Stimulated activated CD8-positive, alpha-beta memory T cell treated with anti-CD3 and anti-CD28 coated beads, Interleukin-7, amount 100 ng/mL, for 48 hours (primary cell): ENCODE measurements at places on chromosomes 5 and 9.

DNA sequence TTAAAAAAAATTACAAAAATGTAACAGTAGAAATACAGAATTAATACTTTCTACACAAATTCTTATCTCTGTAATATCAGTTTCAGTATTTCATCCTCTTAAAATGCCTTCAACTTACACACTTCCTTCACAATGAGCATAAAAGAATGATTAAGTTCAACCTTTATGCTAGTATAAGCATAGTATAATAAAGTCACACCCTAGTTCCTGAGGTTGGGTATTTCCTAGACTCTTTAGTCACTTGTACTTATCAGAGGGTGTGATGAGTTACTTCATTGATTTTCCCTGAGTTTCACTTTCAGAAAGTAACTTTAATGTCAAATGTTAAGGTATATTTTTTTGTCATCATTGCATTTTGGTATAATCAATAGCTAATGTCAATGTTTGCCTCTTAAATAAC is 302.4 kb downstream of the PDE4D start:
- DNase-seq, result no peak

DNA sequence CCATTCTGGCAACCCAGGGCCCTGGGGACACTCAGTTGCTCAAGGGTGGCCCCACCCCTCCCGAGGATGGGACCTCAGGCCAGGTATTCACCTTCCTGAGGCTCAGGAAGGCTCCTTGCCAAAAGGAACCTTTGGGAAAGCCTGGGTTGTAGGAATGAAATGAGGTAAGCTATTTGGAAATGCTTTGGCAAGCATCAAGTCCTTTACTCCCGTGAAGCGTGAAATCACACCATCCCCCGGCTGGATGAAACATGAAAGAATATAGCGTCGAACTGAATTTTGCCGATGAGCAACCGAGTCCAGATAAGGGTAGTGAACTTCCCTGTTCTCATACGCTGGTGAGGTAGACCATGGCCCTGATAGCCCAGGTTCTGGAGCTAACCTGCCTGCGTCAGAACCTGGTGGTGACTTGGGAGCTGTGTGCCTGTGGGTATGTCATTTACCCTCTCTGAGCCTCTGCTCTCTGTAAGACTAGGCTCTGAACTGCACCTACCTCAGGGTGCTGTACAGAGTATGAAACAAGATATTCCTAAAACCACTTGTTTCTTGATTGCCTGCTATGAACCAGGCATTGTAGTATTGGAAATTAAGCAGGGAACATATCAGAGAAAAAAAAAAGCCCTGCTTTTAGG is 105.3 kb upstream of the BOD1 start:
- no peak for DNase-seq

GRCh38 chr5:96470785-96471184 is 37.7 kb upstream of the PCSK1 start:
- no peak for DNase-seq

DNA sequence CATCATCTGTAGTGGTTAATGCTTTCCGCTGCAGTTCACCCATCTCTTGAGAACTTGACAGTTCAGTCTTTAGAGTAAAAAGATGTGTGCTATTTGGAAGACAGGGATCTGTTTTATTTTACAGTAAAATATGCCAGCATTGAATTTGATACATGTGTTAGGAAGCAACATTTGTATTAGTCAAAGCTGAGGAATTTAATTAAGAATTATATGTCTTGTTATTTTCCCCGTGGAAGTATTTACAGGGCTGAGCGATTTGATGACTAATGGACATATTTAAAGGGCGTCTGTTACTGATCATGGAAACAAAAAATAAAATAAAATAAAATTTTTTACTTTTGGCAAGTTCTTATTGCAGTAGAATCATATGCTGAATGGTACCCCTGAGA is 101.3 kb downstream of the PAM start:
- DNase-seq, result no peak

DNA sequence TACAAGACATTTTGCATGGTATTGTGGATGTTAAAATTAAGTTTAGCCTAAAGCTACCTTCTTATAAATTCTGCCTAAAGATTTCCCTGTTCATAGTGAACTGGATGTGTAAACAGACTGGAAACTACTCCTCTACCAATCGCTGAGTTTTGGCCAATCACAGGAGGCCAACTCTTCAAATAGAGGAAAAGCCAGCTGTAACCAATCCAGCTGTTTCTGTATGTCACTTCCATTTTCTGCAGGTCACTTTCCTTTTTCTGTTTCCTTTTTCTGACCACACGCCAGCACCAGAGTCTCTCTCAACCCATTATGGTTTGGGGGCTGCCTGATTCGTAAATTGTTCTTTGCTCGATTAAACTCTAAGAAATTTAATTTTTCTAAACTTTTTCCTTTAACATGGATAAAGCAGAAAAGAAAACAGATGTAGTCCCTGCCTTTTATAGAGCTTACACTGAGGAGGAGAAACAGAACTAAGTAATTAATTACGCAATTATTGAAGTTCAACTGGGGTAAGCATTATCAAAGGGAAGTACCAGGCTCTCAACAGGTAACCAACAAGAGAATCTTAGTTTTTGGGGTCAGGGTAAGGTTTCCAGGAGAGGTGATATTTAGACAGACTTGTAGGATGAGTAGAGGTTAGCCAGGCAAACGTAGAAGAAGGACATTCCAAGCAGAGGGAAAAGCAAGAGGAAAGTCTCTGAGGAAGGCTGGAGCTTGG is 27.7 kb downstream of the RANBP3L start:
- DNase-seq, result no peak

GRCh38 chr5:30900367-30900766 is 293.1 kb upstream of the CDH6 start:
- DNase-seq, result no peak

- DNase-seq, result no peak
Measured at GRCh38 chr5:39697881-39698280, 273.1 kb upstream of the DAB2 start.

DNA sequence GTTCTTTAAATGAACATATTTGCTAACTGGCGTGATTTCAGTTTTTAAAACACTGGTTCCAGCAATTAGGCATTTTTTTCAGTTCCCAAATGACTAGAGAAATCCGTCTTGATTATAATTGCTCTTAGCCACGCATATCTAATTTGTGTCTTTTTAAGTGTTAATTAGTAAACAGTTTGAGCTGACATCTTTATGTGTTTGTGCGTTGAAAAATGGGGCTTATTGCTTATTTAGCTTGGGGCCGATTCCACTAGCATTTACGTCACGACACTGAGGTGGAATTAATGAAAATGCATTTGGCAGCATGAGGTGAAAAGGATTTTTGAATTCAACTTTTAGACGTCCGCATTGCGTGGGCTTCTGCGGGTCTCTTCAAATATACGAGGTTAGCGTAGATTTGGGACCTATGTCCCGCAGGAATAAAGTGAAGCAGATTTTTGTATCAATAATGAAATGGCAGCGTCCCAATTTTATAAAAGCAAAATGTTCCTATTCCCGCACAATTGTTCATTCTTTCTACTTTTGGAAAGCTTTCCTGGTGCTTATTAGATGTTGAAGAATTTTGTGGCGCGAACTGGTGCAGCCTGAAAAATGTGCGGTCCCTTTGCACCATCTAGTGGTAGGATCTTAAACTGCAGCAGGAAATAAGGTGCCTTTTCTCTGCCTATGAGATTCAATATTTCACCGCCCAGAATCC is 122.7 kb upstream of the LMX1B start:
- DNase-seq, result no peak

- DNase-seq, result no peak
Measured at GRCh38 chr5:58240322-58240721, 219.6 kb downstream of the PLK2 start.

GRCh38 chr5:143239882-143240518 is 163.5 kb downstream of the NR3C1 start:
- DNase-seq, result no peak
